Mammary microvascular endothelial cell (primary cell): ENCODE measurements at places on chromosomes 1 and 21. TPM values are rescaled to one million over a fixed set of nuclear protein-coding genes. Genes with fewer than 3 reads are reported as not detected.

TENT5C gene
- 0.69 and 1.00 TPM in 2 replicates for total RNA-seq

C1orf94 gene
- total RNA-seq: not detected in 2 replicates

SSR2 gene
- 460 and 503 TPM in 2 replicates for total RNA-seq

LIN28A gene
- total RNA-seq: not detected in 2 replicates

BLACAT1 gene
- 0.05 and 0.07 TPM in 2 replicates for total RNA-seq

S100B gene
- total RNA-seq: not detected in 2 replicates

EXO1 gene
- 13.9 and 14.2 TPM in 2 replicates for total RNA-seq

HSD3B2 gene
- total RNA-seq: not detected in 2 replicates

SPRR4 gene
- not detected in 2 replicates for total RNA-seq

PPIAL4G gene
- not detected in 2 replicates for total RNA-seq

MEF2D gene
- 30.1 and 32.3 TPM in 2 replicates for total RNA-seq

ACOT11 gene
- total RNA-seq: 3.3 and 5.1 TPM in 2 replicates

KISS1 gene
- 12.6 and 21.9 TPM in 2 replicates for total RNA-seq

ADAMTSL4 gene
- total RNA-seq: 0.40 and 0.44 TPM in 2 replicates

IPP gene
- total RNA-seq: 3.8 and 4.3 TPM in 2 replicates

UBE2Q1 gene
- 34.3 and 36.7 TPM in 2 replicates for total RNA-seq

S100A3 gene
- total RNA-seq: 9.7 and 12.4 TPM in 2 replicates

WDR64 gene
- total RNA-seq: not detected in 2 replicates

FCRLA gene
- 0.27 and 0.74 TPM in 2 replicates for total RNA-seq

LHX8 gene
- total RNA-seq: not detected in 2 replicates

CA6 gene
- total RNA-seq: not detected in 2 replicates

SLC9C2 gene
- total RNA-seq: not detected in 2 replicates

SELENON gene
- total RNA-seq: 73.9 and 81.0 TPM in 2 replicates

MIXL1 gene
- total RNA-seq: 0.20 TPM in 1 of 2 replicates, not detected in the other

SYTL1 gene
- total RNA-seq: 0.27 and 0.30 TPM in 2 replicates

MROH9 gene
- not detected in 2 replicates for total RNA-seq

SYCP1 gene
- total RNA-seq: not detected in 2 replicates

FNDC10 gene
- total RNA-seq: 2.1 and 3.1 TPM in 2 replicates

SIM2 gene
- total RNA-seq: 0.10 TPM in 1 of 2 replicates, not detected in the other

C1QTNF12 gene
- 0.25 and 0.27 TPM in 2 replicates for total RNA-seq

VPS13D gene
- 20.7 and 24.4 TPM in 2 replicates for total RNA-seq
